WTC11 (cell line): ENCODE measurements at places on chromosomes 3 and 15. TPM values are rescaled to one million over a fixed set of nuclear protein-coding genes. Genes with fewer than 3 reads are reported as not detected.

GRCh38 chr15:58309963-58310928 is 121.5 kb upstream of the LIPC start:
- DNase-seq = no peak

GRCh38 chr3:8954938-8955763 is 8.1 kb downstream of the RAD18 start:
- DNase-seq = no peak

DNA sequence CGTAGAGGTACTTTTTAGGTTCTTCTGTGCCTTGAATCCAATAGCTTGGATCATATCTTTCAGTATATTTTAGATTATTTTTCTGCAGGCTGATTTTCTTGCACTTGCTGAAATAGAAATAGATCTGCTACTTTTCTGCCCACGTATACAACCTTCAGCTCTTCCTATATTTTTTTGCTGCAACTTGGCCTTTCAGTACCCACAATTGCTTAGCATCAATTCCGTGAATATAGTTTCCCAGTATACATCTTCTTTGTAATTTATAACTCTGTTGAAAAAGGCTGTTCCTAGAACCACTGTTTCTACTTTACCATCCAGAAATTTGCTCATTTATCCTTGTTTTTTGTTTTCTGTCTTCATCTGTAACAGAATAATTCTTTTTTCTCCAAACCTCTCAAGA is 36.2 kb downstream of the GTF2E1 start:
- no peak for DNase-seq

The COPS2 gene
- total RNA-seq = 61.4 to 68.6 TPM (median 64.6 TPM) in 3 replicates

DNA sequence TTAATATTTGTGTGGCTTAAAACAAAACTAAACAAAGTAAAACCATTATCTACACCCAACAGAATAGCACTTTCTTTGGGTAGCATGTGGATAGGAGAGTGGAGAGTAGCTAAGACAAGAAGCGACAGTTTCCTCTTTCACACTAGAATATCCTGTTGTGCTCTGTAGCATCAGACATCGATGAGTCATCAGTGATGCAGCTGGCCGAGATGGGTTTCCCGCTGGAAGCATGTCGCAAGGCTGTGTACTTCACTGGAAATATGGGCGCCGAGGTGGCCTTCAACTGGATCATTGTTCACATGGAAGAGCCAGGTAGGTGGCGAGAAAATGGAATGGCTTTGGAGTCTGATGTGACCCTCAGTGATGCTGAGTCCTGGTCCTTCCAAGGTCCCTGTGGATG is 108.1 kb downstream of the USP13 start:
- no peak for DNase-seq

- DNase-seq = no peak
These were observed 54.3 kb downstream of the TGFBR2 start for GRCh38 chr3:30660656-30661055.

GRCh38 chr15:89452330-89452836 is 44.0 kb downstream of the RHCG start:
- DNase-seq = no peak

- no peak for DNase-seq
These were observed 18.5 kb downstream of the KBTBD8 start for GRCh38 chr3:67016522-67017080.

DNA sequence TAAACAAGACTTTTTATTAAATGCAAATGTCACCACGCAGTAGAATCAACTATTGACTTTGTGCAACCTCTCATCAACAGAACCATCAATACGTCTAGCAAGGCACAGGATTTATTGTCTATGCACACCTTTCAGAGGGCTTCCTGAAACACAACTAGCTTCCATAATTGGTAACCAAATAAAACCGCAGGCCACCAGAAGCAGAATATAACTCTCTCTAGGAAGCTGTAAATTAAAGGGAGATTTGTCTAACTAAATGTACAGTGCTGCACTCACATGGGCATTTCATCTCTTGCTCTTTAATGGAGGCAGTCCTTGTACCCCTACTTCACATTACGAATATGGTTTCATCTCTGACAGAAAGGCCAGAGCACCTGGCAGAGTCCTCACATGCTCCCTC is 93.0 kb downstream of the FHIT start:
- no peak for DNase-seq

The INKA1 gene
- 1.4 to 2.0 TPM (median 1.5 TPM) in 3 replicates for total RNA-seq

- no peak for DNase-seq
These were observed 617.9 kb downstream of the NTRK3 start for GRCh38 chr15:87638554-87639083.

- no peak for DNase-seq
These were observed 85.3 kb downstream of the MEIS2 start for GRCh38 chr15:37015035-37015434.

- DNase-seq = no peak
These were observed 59.7 kb downstream of the PDCD6IP start for GRCh38 chr3:33858131-33858530.

DNA sequence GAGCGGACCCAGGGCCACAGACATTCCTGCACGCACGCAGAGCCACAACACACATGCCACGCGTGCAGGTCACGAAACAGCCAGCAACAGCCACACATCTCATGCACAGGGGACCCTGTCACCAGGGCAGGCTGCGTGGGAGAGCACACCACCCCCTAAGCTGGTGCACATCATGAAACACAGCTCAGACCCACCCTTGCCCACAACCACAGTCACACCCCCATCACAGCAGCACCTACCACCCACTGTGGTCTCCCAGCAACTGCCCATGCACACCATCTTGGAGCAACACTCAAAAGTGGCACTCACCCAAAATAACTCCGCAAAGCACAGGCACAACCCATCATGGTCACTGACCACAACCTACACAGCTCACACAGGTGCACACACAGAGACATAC is 75.7 kb downstream of the OCA2 start:
- no peak for DNase-seq

- DNase-seq = no peak
These were observed 18.3 kb downstream of the MYL3 start for GRCh38 chr3:46844881-46845312.

The MED12L gene
- total RNA-seq = 22.3 to 27.4 TPM (median 25.2 TPM) in 3 replicates

The TERC gene
- total RNA-seq = 34.3 to 57.1 TPM (median 48.5 TPM) in 3 replicates

- no peak for DNase-seq
These were observed 284.5 kb upstream of the PLSCR5 start for GRCh38 chr3:146889626-146890025.

- no peak for DNase-seq
These were observed 47.5 kb upstream of the FAM98B start for GRCh38 chr15:38406436-38406835.

The PLA2G4F gene
- 0.11 to 0.18 TPM (median 0.16 TPM) in 3 replicates for total RNA-seq

The GOLGA6L10 gene
- total RNA-seq = 5.1 to 7.7 TPM (median 5.8 TPM) in 3 replicates

The XXYLT1 gene
- 21.4 to 23.4 TPM (median 22.5 TPM) in 3 replicates for total RNA-seq

The LRRC15 gene
- 0.07 to 0.11 TPM (median 0.11 TPM) in 3 replicates for total RNA-seq

- DNase-seq = no peak
These were observed 23.7 kb upstream of the FBXL22 start for GRCh38 chr15:63573533-63573932.

- no peak for DNase-seq
These were observed 584.3 kb downstream of the ROBO1 start for GRCh38 chr3:79183496-79183895.

The SQOR gene
- total RNA-seq = 0.44 to 0.72 TPM (median 0.69 TPM) in 3 replicates

The SI gene
- total RNA-seq = not detected in 3 replicates

The TMEM212 gene
- total RNA-seq = not detected in 3 replicates

DNA sequence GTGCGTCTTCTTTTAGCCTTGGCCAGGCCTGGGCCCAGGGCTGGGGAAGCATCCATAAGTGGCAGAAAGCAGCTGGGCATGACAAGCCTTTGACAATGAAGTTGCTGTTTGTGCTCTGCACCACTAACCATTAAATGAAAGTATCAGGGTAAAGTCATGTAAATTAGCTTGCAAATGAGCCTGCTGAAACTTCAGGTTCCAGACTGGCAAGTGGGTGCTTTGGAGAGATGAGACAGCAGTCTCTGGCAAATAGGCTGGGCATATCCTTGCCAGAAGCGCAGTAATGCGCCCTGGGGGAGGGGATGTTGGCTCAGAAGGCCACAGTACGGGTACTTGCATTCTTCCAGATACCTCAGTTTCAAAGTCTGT is 40.7 kb downstream of the RAB6B start:
- DNase-seq = no peak

- DNase-seq = no peak
These were observed 345.8 kb upstream of the ROBO2 start for GRCh38 chr3:76694063-76694462.

- no peak for DNase-seq
These were observed 595.1 kb downstream of the TUSC7 start for GRCh38 chr3:117304681-117305080.

- no peak for DNase-seq
These were observed 39.9 kb downstream of the EEFSEC start for GRCh38 chr3:128193168-128193567.

- no peak for DNase-seq
These were observed 599.3 kb downstream of the FGF12 start for GRCh38 chr3:192128060-192128459.

DNA sequence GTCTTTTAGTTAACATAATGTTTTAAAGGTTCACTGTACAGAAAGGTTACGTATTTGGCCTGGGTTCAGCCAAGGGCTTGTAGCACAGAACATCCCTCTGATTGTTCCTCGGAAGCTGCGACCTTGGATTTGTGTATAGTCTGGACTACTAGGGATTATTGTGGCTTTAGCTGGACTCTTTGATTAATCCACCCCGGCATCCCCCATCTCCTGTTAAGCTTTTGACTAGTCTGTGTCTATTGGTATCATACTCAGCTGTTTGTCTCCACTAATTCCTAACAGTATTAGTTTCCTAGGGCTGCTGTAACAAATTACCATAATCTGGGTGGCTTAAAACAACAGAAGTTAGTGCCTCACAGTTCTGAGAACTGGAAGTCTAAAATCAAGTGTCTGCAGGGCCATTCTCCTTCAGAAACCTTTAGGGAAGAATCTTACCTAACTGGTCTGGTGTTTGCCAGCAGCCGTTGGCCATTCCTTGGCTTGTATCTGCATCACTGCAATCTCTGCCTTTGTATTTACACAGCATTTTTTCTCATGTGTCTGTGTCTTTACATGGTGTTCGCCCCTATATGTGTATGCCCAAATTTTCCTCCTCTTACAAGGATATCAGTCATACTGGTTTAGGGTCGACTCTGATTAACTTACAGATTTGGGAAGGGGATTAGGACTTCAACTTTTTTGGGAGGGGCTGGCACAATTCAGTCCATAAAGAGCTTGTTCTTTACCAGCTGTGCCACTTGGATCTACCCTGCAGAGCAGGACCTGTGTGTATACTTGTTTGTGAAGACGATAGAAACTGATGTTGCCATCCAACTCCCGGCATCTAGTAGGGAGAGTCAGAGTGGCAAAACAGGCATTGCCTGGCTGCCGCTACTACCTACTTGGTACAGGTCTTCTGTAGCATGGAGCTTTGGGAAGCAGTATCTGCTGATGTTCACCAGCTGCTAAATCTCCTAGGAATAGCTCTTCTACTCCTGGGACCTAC is 117.8 kb downstream of the UBE2E2 start:
- DNase-seq = no peak

The CCR1 gene
- total RNA-seq = not detected in 3 replicates

GRCh38 chr3:151171145-151171757 is 31.8 kb downstream of the GPR171 start:
- DNase-seq = no peak

- no peak for DNase-seq
These were observed 12.1 kb downstream of the HEG1 start for GRCh38 chr3:125043599-125044151.

The SLC6A20 gene
- 0.16 to 0.27 TPM (median 0.26 TPM) in 3 replicates for total RNA-seq

The CHDH gene
- 9.5 to 11.7 TPM (median 10.6 TPM) in 3 replicates for total RNA-seq

DNA sequence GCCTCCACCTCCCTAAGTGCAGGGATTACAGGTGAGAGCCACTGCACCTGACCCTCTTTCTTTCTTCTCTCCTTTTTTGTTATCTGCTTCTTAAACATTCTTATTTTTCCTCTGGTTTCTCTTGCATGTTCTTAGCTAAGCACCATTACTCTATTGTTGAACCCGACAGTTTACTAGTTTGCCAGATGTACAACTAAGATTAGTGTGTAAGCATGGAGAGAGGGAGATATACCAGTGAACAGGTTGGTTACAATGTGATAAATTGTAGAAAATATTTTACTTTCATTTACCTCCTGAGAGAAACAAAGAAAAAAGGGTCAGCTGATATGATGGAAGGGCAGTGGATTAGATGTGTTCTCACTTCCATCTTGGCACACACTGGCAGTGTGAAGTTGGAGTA is 4.9 kb downstream of the HAUS2 start:
- DNase-seq = no peak

The RPP25 gene
- 28.3 to 31.3 TPM (median 29.0 TPM) in 3 replicates for total RNA-seq

- no peak for DNase-seq
These were observed 75.2 kb downstream of the ITGA11 start for GRCh38 chr15:68356778-68357177.

The CD96 gene
- total RNA-seq = 0.33 to 0.94 TPM (median 0.50 TPM) in 3 replicates

- DNase-seq = no peak
These were observed 48.0 kb upstream of the TPRG1 start for GRCh38 chr3:189123595-189124387.

GRCh38 chr3:123644358-123644757 is 59.5 kb upstream of the HACD2 start:
- no peak for DNase-seq

DNA sequence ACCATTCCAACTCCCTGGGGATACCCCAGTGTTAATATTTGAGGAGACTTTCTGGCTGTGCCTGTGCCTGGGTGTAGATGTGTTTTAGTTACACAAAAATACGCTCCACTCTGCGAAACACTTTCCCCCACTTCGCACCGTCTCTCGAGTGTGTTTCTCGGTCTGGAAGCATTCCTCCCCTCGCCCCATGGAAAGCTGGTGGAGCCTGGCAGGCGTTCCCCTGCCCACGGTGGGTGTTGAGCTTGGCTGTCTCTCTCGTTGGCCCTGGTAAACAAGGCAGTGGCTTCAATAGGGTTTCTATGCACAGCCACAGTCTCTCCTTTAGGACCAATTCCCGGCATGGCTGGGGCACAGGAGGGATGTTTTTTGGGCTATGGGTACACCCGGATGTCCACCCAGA is 19.3 kb downstream of the IQSEC1 start:
- DNase-seq = no peak

DNA sequence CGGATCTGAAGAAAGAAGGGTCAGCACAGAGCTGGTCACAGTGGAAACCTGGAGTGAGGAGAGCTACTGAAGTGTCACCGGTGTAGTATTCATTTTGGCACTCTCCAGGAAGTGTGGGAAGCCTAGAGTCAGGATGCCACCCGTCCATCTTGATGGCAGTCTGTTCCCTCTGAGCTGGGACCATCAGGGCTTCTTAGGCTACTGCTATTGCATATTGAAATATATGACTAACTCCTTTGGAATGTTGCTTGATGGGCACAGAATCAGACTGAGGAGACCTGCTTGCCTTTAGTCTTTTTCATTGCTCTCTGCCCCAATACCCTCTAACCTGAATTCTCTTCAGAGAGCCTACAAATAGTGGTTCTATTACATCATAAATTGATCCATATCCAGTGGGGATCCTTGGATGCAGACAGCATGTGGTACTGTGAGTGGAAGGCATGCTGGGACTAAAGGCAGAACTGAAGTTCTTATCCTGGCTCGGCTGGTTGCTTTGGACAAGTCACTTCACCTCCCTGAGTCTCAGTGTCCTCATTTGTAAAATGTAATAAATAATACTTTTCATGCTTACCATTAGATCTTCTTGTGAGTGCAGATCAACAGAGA is 143.5 kb downstream of the PDE8A start:
- DNase-seq = no peak
